ENCODE measurements at places on chromosomes 1 and 21. TPM values are rescaled to one million over a fixed set of nuclear protein-coding genes. Genes with fewer than 3 reads are reported as not detected.

The SV2A gene
- 0.18 TPM for polyA plus RNA-seq

The HORMAD1 gene
- polyA plus RNA-seq: 0.84 TPM

The PTCH2 gene
- polyA plus RNA-seq: 0.21 TPM

The VANGL2 gene
- polyA plus RNA-seq: not detected

The TMEM9 gene
- 25.4 TPM for polyA plus RNA-seq

The CELA2A gene
- not detected for polyA plus RNA-seq

The KCNJ10 gene
- not detected for polyA plus RNA-seq

The KIF14 gene
- 0.16 TPM for polyA plus RNA-seq

The MFN2 gene
- polyA plus RNA-seq: 31.2 TPM

The ACTL8 gene
- polyA plus RNA-seq: not detected

Data from IgD-negative memory B cell (primary cell).